Articular chondrocyte of knee joint (primary cell): ENCODE measurements at places on chromosomes 12 and 14. TPM values are rescaled to one million over a fixed set of nuclear protein-coding genes. Genes with fewer than 3 reads are reported as not detected.

Gene TCL1B
- total RNA-seq, result not detected in 2 replicates

Gene CNPY2
- 83.3 and 97.1 TPM in 2 replicates for total RNA-seq

Gene STAB2
- total RNA-seq, result not detected in 2 replicates

Gene TMEM179
- total RNA-seq, result 0.11 and 0.13 TPM in 2 replicates

Gene MGAT4C
- not detected in 2 replicates for total RNA-seq

Gene TMEM52B
- total RNA-seq, result not detected in 2 replicates

Gene PTCSC3
- total RNA-seq, result not detected in 2 replicates

Gene PTGER2
- 17.9 and 33.3 TPM in 2 replicates for total RNA-seq
